ENCODE measurements at places on chromosomes 1 and 21. TPM values are rescaled to one million over a fixed set of nuclear protein-coding genes. Genes with fewer than 3 reads are reported as not detected.

GRCh38 chr1:238205045-238205662 lies 314.4 kb upstream of the ZP4 start:
- H3K36me3 ChIP-seq: no peaks in the 10 kb centered on the region
- H3K27ac ChIP-seq: no peak overlapping the region
- DNase-seq: no peak
- no peaks in the 10 kb centered on the region for H3K4me1 ChIP-seq
- no peak overlapping the region for H3K4me3 ChIP-seq

DNA sequence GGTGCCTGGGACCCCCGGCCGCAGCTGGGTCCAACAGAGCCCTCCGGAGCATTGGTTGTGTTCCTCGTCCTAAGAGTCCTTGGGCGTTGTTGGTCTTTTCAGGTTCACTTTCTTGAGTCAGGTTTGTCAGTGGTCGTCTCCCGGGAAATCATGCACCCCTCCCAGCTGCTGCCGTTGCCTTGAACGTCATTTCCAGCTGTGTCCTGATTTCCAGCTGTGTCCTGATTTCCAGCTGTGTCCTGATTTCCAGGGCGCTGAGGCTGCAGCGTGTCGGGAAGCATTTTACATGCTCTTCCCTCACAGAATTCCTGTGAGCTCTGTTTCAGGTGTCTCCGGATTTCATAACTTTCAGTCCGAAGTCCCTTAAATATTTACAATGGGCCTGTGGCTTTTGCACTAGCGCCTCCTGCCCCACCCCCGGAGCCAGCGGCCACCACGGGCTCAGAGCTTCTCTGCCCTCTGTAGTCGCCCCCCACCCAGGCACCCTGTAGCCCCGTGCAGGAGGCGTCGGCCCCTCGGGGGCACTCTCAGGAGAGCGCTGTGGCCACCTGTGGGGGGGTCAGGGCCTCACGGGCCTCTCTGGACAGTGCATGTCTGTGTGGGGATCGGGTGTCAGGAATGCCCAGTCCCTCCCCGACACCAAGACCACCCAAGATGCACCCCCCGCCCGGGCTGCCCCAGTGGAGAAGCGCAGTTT lies 66.7 kb downstream of the COL18A1 start:
- H3K4me1 ChIP-seq: no peaks in the 10 kb centered on the region
- DNase-seq: peak; percentile 49
- H3K4me3 ChIP-seq: no peak overlapping the region

- H3K27ac ChIP-seq: peak overlapping the region; percentile 74
- H3K27me3 ChIP-seq: no peaks in the 10 kb centered on the region
- peaks cover 15% of the 10 kb centered on the region for H3K4me1 ChIP-seq
- H3K36me3 ChIP-seq: peaks cover 5% of the 10 kb centered on the region
Measured at GRCh38 chr1:178867670-178868069, 3.2 kb downstream of the ANGPTL1 start.

GRCh38 chr1:208088319-208088718 lies 155.9 kb downstream of the PLXNA2 start:
- no peaks in the 10 kb centered on the region for H3K27me3 ChIP-seq
- no peak overlapping the region for H3K4me3 ChIP-seq
- DNase-seq: no peak

DNA sequence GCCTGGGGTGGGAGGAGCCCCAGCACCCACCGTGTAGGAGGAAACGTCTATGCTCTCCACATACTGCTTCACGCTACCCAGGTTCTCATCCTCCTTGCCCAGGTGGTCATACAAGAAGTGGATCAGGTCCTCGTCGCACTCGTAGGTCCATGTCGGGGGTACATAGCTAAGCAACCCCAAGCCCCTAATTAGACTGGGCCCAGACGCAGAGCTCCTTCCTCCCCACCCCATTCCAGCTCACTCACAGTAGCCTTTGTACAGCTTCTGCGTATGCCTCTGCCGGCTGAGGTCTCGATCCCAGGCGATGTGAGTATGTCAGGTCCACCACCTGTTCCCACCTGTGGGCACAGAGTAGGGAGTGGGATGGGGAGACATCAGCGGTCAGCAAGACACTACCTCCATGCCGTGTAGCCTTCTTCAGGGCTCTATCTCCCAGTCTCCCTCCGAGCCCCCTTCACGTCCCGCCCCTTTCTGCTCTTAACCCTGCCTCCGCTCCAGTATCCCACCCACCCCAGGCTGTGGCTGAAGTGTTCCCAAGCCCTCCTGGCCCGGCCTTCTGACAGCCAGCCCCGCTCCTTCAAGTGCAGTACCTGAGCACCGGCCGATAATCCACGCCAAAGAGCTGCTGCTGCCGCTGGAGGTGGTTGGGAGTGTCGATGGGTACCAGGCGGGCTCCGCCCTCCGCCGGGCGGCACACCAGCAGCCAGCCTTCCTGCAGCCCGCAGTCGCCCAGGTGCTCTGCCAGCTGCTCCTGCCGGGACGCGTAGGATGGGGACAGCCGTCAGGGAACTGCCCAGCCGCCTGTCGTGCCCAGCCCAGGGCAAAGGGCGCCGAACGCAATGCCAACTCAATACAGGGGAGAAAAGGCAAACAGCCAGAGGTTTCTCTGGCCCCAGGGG lies 919 bp downstream of the HECTD3 start:
- H3K27ac ChIP-seq: peak overlapping the region; percentile 86
- H3K27me3 ChIP-seq: no peaks in the 10 kb centered on the region
- peak overlapping the region; percentile 100 for H3K4me3 ChIP-seq
- H3K36me3 ChIP-seq: peaks cover 11% of the 10 kb centered on the region
- peaks cover 25% of the 10 kb centered on the region for H3K4me1 ChIP-seq

GRCh38 chr1:114094363-114094634 lies 59.4 kb downstream of the SYT6 start:
- H3K36me3 ChIP-seq: no peaks in the 10 kb centered on the region
- H3K27me3 ChIP-seq: no peaks in the 10 kb centered on the region
- no peak overlapping the region for H3K27ac ChIP-seq
- DNase-seq: peak; percentile 56
- peaks cover 17% of the 10 kb centered on the region for H3K4me1 ChIP-seq

- H3K27ac ChIP-seq: no peak overlapping the region
- H3K36me3 ChIP-seq: no peaks in the 10 kb centered on the region
- no peak for DNase-seq
- H3K4me3 ChIP-seq: no peak overlapping the region
- no peaks in the 10 kb centered on the region for H3K27me3 ChIP-seq
Measured at GRCh38 chr1:229283183-229283611, 12.3 kb downstream of the RAB4A start.

GRCh38 chr1:84862810-84863251 lies 30.2 kb downstream of the LPAR3 start:
- H3K27me3 ChIP-seq: no peaks in the 10 kb centered on the region
- H3K4me1 ChIP-seq: no peaks in the 10 kb centered on the region
- H3K4me3 ChIP-seq: no peak overlapping the region
- no peaks in the 10 kb centered on the region for H3K36me3 ChIP-seq
- no peak overlapping the region for H3K27ac ChIP-seq

DNA sequence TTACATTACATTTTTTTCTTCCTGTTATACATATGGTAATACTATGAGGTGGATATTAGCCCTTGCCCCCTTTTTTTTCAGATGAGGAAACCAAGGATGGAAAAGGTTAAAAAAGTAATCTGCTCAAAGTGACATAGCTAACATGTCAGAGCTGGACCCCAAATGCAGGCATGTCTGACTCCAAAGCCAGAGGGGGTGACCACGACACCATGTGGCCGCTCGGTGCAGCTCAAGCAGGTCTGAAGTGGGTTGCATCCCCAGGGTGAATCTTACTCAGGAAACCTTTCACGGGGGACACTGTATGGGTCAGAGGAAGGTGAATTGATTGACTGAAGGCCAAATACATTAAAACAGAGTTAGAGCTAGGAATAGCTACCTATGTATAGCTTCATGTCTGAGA lies 34.8 kb downstream of the CD34 start:
- no peaks in the 10 kb centered on the region for H3K36me3 ChIP-seq
- H3K4me1 ChIP-seq: peaks cover 9% of the 10 kb centered on the region
- H3K27me3 ChIP-seq: no peaks in the 10 kb centered on the region
- H3K4me3 ChIP-seq: no peak overlapping the region
- no peak for DNase-seq

DNA sequence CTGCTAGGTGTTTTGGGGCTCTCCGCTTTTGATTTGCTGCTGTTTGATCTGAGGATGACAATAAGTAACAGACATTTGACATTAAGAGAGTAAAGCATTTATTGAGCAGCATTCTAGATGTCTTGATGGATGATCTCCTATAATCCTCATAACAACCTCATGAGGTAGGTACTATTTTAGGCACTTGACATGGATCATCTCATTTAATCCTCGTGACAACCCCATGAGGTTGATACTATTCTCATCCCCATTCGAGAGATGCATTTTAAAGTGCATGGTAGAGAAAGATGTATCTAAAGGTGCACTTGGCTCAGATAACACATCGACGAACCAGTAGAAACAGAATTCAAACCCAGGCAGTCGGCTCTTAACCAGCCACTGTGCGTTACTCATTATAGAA lies 26.6 kb downstream of the TCEA3 start:
- H3K36me3 ChIP-seq: peaks cover 40% of the 10 kb centered on the region
- H3K4me3 ChIP-seq: no peak overlapping the region
- peaks cover 56% of the 10 kb centered on the region for H3K4me1 ChIP-seq

GRCh38 chr1:183302452-183303322 lies 115.5 kb downstream of the NMNAT2 start:
- no peaks in the 10 kb centered on the region for H3K36me3 ChIP-seq
- H3K4me3 ChIP-seq: no peak overlapping the region
- no peaks in the 10 kb centered on the region for H3K27me3 ChIP-seq
- peak; percentile 33 for DNase-seq
- H3K4me1 ChIP-seq: no peaks in the 10 kb centered on the region

- H3K27me3 ChIP-seq: peaks cover 16% of the 10 kb centered on the region
- H3K4me3 ChIP-seq: no peak overlapping the region
- H3K4me1 ChIP-seq: no peaks in the 10 kb centered on the region
- DNase-seq: no peak
- no peaks in the 10 kb centered on the region for H3K36me3 ChIP-seq
Measured at GRCh38 chr1:42142894-42143675, 10.1 kb upstream of the GUCA2B start.

DNA sequence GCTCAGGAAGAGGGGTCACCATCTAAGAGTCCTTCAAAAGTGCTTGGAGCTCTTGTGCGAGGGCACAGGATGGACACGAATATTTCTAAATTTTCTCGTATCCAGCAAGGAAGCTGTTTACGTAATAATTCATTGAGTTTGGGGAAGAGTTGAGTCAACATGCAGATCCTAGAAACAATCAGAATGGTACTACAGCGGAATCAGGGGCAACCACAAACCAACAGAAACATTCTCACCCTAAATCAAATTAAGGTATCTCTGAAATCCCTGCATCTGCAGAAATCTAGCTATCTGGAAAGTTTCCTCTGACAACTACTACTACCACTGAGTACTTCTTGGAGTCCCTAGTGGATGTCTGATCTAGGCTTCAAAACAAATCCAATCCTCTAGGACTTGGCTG lies 352.4 kb downstream of the LTN1 start:
- H3K27me3 ChIP-seq: no peaks in the 10 kb centered on the region
- no peak overlapping the region for H3K4me3 ChIP-seq
- H3K36me3 ChIP-seq: no peaks in the 10 kb centered on the region
- H3K27ac ChIP-seq: no peak overlapping the region

GRCh38 chr1:95951371-95952102 lies 717.5 kb downstream of the RWDD3 start:
- H3K4me3 ChIP-seq: no peak overlapping the region
- no peaks in the 10 kb centered on the region for H3K27me3 ChIP-seq
- no peak for DNase-seq
- H3K4me1 ChIP-seq: no peaks in the 10 kb centered on the region
- no peak overlapping the region for H3K27ac ChIP-seq

GRCh38 chr1:59730759-59731478 lies 83.8 kb upstream of the HOOK1 start:
- H3K4me1 ChIP-seq: peaks cover 31% of the 10 kb centered on the region
- H3K27me3 ChIP-seq: no peaks in the 10 kb centered on the region
- no peaks in the 10 kb centered on the region for H3K36me3 ChIP-seq
- DNase-seq: peak; percentile 88
- H3K4me3 ChIP-seq: no peak overlapping the region
- H3K27ac ChIP-seq: peak overlapping the region; percentile 84

DNA sequence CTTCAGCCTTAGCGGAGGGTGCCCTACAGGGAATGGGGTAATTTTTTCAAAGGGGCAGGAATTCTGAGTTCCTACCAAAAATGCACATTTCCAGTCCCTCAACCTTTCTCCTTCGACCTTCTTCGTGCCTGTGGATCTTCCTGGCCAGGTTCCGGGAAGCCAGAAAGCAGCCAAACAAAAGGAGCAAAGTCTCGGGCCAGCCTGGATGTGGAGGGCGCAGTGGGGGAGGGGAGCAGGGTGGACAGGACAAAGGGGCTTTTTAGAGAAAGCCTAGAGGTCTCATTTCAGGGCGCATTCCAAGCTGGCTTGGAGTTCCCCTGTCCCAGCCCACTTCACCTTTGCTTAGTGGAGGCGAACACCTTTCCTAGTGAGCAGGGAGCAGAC lies 2.9 kb upstream of the INAVA start:
- H3K27ac ChIP-seq: no peak overlapping the region
- peaks cover 32% of the 10 kb centered on the region for H3K27me3 ChIP-seq
- no peak for DNase-seq
- no peaks in the 10 kb centered on the region for H3K36me3 ChIP-seq
- peak overlapping the region; percentile 58 for H3K4me3 ChIP-seq

DNA sequence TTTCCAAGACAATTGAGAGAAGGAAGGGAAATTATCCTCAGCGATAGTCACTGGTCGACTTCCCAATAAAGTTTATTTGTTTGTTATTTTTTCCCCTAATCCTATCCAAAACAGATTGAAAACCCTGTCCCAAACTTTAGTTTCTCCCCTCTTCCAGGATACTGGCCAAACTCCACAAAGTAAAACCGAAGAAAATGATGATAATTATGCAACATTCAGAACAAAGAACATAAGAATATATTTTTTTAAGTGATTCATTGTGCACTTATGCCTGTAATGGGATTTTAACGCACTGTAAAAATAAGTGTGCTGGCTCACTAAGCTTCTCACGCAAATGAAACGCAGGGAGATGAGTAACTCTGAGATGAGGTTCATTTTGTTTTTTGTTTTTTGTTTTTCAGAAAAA lies 6.0 kb downstream of the GLIS1 start:
- H3K4me3 ChIP-seq: no peak overlapping the region
- DNase-seq: no peak
- H3K36me3 ChIP-seq: no peaks in the 10 kb centered on the region
- no peaks in the 10 kb centered on the region for H3K4me1 ChIP-seq
- H3K27ac ChIP-seq: no peak overlapping the region

Gene OR2L8
- total RNA-seq: not detected

Gene LYPD8
- total RNA-seq: not detected

Gene PSMB4
- total RNA-seq: 149 TPM

Gene CNN3
- 14.7 TPM for total RNA-seq

Gene NUDT4B
- total RNA-seq: 0.45 TPM

Gene FAM229A
- 4.0 TPM for total RNA-seq

Gene IL23R
- total RNA-seq: not detected

Gene VASH2
- total RNA-seq: 0.16 TPM

Gene CFHR2
- total RNA-seq: not detected

Gene IGSF9
- not detected for total RNA-seq

Gene PRRX1
- 121 TPM for total RNA-seq

Gene NBPF6
- not detected for total RNA-seq

Gene RNF19B
- total RNA-seq: 19.0 TPM

Gene CRNN
- total RNA-seq: not detected

Gene KIAA0040
- total RNA-seq: 11.0 TPM

Data from psoas muscle (tissue), 8 donors.